ENCODE measurements at places on chromosomes 5 and 9. TPM values are rescaled to one million over a fixed set of nuclear protein-coding genes. Genes with fewer than 3 reads are reported as not detected.

DNA sequence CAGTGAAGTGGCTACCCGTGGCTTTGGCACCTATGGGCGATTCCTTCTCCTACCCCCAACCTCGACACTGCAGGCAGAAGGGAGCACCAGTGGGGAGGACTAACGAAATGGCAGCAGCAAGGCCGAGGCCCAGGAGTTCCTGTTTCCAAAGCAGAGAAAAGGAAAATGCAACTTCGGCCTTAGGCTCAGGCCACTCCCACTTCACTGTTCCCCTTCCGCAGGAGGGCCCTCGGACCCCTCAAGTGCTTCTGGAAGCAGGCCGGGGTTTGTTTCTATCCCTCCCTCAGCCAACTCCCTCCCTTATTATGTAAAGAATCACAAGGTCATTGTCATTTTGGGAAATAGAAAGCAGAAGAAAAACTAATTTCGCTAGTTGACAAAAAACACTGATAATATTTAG is 36.4 kb upstream of the NKX2-5 start:
- DNase-seq = no peak

DNA sequence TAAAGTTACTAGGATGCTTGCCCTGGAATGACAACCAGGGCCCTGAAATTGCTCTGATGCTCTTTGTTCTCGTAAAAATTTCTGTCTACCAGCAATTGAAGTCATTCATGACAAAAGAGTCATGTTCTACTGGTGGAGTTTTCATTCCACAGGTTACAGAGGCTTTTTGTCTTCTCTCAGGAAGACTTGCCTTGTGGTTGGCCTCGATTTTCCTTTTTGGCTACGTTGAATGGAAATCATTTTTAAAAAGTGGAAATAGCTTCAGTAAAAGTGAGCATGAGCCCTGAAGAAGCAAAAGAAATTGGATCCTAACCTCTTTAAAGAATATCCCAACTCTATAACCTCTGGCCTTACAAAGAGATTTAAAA is 255.2 kb downstream of the AOPEP start:
- no peak for DNase-seq

GRCh38 chr9:133186736-133187135 is 22.3 kb downstream of the OBP2B start:
- DNase-seq = no peak

- no peak for DNase-seq
These were observed 53.8 kb upstream of the KCNMB1 start for GRCh38 chr5:170442921-170443320.

GGTA1 gene
- total RNA-seq = not detected

KIF24 gene
- total RNA-seq = 1.5 TPM

Data from Caki2 (cell line).